Hematopoietic multipotent progenitor cell treated with erythropoietin and hydrocortisone succinate and interleukin-3 and kit ligand, for 8 days (in vitro differentiated cells): ENCODE measurements at places on chromosomes 2 and 18.

GRCh38 chr2:196963043-196963442, 36.5 kb upstream of the PGAP1 start:
- no peak for DNase-seq

DNA sequence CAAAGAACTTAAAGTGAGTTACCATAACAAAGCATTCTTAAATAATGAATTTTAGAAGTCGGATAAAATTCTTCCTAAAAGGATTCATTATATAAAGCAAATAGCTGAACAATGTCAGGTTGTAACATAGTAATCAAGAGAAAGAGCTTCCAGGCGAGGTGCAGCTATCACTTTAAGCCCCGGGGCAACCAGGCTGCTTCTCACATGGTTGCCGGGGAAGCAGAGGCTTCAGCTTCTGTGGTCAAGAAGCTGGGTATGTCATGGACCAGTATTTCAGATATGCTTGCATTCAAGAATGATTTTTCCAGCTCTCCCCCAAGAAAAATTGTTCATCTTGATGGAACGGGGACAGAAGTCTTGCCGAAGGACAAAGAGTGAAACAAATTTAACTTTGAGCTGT, 23.6 kb upstream of the KYNU start:
- no peak for DNase-seq

DNA sequence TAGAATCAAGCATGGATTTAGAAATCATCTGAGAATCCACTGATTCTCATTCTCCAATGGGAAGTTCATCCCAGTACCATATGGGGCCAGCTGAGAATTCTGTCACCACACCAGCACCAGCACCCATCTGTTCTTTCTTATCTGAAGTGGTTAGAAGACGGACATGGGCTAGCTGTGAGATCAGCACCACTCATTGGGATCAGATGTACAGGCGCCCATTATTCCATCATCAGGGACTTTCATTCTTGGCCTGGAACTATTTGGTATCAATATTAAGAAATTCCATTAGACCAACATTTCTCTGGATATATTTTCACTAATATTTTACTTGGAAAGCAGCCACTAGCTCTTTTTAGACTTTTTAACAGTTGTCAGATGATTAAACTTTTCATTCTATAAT, 185.9 kb upstream of the LINC00305 start:
- DNase-seq: no peak

DNA sequence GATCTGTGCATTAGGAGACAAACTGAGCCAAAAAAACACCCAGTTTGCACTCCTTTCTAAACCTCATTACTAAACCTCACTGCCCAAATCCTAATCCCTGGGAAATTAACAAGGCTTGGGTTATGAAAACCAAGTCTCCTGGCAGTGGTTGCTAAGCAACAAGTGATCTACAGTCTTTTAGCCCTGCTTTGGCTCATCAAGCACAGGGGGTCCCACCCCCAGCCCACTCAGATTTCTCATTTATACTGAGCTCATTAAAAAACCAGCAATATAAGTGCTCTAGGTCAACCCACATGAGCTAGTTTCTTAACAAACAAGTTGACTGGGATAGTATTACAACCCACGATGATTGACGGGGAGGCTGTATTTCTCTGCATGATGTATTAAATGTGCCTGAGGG, 18.4 kb downstream of the DNER start:
- DNase-seq: no peak

- DNase-seq: no peak
Measured at GRCh38 chr2:227864161-227864756, 7.2 kb upstream of the DAW1 start.

DNA sequence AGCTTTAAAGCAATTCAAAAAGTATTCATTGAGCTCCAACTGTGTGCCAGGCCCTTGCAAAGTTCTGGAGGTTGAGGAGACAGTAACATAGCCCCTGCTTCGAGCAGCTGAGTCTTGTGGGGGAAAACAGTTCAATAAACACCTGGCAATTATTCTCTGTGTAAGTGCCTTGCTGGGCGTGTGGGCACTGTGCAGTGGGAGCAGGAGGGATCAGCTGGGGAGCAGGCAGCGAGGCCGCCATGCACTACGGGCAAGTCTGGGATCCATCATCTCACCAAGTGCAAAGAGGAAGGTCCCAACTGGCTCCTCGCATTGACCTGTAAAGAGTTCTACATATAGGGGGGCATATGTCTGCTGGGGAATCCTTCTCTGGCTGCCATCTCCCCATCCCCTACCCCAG, 342.2 kb upstream of the HS6ST1 start:
- no peak for DNase-seq

DNA sequence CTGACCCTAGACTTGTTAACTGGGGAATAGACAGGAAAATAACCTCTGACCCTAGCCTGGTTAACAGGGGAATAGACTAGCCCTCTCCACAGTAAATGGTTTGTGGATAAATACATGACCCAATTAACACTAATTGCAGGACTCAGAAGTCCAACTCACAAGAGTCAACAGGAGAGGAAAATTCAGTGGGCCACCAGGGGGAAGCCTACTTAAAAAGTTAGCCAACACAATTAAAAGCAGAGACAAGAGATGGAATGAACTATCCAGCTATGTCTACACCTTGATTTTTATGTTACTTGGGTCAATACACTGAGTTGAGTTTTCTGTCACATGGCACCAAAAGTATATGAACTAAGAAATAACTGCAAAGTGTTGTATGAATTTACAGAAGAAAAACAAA, 158.8 kb upstream of the SLC39A10 start:
- DNase-seq: peak; percentile 74

DNA sequence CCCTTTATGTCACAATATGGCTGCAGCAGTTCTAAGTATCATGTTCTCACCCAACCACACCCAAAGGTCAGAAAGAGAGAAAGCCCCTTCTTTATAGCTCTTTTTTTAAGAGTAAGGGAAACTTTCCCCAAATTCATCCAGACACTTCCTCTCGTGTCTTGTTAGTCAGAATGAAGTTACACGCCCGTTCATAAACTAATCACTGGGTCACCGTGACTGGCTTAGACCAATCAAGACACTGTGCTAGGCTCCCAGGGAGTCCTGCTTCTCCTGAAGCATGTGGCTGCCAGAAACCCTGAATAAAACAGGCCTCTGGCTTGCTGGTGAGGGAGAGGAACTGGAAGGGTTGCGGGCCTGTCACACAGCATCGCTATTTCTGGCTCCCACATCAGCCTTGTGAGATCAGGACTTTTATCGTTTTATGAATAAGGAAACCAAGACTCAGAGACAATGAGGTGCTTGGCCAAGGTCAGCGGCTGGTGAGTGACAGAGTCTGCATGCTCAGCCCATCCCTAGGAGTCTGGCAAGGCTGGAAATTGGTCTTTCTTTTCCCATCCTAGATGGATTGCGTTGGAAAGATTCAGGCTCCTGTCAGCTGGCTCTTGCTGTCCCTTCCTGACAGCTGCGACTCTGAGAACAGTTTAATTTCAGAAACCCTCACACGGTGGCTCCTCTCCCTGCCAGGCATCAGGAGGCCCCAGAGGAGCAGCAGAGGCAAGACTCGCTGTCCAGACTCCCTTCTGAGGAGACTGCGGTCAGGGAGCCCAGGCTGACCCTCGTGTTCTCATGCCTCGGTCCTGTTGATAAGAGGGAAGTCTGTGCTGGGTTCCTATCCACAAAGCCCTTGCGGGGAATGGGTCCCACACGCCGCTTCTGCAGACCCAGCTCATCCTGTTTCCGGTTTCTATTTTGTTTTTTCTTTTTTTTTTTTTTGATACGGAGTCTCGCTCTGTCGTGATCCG, 104.5 kb upstream of the TAF1B start:
- DNase-seq: peak; percentile 3

GRCh38 chr18:61882296-61883004, 10.4 kb downstream of the RNF152 start:
- DNase-seq: no peak
